ENCODE measurements at places on chromosomes 7 and 10.

GRCh38 chr7:141943846-141944245, 2.9 kb downstream of the CLEC5A start:
- no peak for DNase-seq

DNA sequence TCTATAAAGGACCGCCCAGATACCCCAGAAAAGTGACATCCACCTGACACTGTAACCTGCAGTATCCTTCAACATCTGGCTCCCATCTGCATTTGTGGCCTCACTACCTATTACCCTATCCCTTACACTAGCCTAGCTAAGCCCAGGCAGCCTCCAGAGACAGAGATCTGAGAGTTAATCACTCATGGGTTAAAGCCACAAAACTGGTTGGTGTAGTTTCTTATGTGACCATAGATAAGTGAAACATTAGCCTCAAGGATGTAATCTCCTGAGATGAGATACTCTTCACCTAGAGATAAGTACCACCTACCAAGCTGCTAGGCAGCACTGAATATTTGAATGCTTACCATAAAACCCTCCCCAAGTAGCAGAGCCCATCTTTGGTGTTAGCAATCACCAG, 35.4 kb downstream of the CTTNBP2 start:
- DNase-seq = no peak

GRCh38 chr10:79102498-79102874, 33.7 kb downstream of the ZMIZ1 start:
- DNase-seq = no peak

GRCh38 chr10:35236739-35237138, 99.6 kb upstream of the CCNY start:
- DNase-seq = no peak

GRCh38 chr7:85573346-85573745, 386.5 kb upstream of the SEMA3D start:
- DNase-seq = no peak

DNA sequence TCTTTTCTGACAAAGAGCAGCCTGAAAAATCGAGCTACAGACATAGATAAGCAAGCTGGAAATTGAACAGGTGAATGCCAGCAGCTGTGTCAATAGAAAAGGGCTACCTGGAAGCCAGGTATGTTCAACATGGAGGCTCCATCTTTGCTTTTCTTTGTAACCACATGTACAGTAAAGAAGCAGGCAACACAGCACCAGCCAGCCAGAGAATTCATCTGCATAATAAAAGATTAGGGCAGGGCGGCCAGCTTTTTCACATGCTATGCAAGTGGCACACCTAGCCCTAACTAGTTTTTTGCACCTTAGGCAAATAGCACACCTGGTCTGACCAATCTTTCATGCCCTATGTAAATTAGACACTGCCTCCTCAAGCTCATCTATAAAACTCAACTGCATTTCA, 25.7 kb downstream of the COG5 start:
- no peak for DNase-seq

- no peak for DNase-seq
Observed at GRCh38 chr7:23298141-23298881, 828 bp upstream of the MALSU1 start.

DNA sequence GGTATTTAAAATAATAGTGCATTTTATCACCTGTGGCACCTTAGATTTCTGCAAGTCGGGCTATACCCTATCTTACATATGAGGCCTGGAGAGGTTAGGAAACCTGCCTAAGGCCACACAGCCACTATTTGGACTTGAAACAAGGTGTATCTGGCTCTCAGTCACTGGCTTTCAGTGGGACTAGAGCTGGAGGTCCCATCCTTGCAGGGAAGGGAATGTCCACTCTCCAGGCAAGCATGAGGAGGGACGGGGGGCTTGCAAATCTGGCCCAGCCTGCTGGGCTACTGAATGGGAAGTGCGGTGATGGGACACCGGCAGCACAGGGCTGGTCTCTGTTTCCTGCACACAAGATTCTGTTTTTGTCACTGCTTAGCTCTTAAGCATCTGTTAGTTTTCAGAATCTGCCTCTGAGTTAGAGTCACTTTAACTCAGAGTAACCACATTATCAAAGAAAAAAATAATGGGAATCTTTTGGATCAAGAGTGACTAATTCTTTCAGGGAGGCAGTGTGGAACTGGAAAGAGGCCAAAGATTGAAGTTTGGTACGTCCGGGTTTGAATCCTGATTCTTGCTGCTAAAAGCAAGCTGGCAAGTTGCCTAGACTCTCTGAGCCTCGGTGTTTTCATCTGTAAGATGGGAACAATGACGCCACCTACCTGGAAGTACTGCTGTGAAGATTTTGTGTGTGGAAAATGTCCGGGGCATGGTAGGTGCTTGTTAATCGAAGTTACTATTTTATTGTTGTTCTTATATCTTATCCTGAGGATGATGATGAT, 33.8 kb upstream of the HABP2 start:
- no peak for DNase-seq

GRCh38 chr7:32574626-32575025, 79.3 kb downstream of the AVL9 start:
- DNase-seq = no peak

DNA sequence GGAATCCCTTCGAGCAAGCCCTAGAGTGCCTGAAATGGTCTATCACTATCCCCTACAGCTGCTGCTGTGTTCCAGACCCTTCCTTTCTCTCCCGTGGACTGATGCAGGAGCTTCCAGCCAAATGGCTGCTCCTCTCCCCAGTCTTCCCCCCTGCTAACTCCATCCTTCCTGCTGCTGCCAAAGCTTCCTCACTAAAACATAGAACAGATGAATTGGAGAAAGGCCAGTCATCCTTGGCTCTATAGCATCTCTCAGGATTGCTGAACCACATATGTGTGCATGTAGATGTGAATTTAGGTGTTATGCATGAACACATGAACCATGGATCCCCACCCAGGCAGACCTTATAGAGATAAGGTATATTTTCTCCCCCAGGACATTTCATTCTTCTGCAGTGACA, 60.7 kb downstream of the GPR26 start:
- no peak for DNase-seq

- no peak for DNase-seq
Observed at GRCh38 chr7:114217026-114217806, 197.4 kb upstream of the FOXP2 start.

- DNase-seq = no peak
Observed at GRCh38 chr10:90965720-90966119, 44.8 kb upstream of the ANKRD1 start.

DNA sequence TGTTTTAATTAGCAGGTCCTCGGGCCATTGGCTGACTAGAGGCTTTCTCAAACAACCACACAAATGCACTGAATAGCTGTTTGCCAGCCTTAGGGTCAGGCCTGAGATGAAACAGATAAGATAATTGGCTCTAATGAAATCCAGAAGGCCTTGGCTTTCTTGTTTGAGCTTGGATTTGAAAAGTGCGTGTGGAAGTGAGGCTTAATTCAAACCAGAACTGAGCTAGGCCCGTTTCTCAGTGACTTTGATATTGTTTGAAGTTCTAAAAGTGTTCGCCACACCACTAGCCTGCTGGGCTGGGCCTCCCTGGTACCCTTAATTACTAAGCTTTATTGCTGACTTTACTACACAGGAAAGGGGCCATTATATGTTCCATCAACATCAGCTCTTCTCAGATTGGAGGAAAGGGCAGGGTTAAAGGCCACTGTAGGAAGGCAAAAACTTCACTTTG, 270.6 kb downstream of the TWIST1 start:
- no peak for DNase-seq

- no peak for DNase-seq
Observed at GRCh38 chr7:149638566-149639320, 134.6 kb downstream of the ZNF467 start.

- no peak for DNase-seq
Observed at GRCh38 chr10:73478636-73479035, 17.2 kb downstream of the PPP3CB start.

DNA sequence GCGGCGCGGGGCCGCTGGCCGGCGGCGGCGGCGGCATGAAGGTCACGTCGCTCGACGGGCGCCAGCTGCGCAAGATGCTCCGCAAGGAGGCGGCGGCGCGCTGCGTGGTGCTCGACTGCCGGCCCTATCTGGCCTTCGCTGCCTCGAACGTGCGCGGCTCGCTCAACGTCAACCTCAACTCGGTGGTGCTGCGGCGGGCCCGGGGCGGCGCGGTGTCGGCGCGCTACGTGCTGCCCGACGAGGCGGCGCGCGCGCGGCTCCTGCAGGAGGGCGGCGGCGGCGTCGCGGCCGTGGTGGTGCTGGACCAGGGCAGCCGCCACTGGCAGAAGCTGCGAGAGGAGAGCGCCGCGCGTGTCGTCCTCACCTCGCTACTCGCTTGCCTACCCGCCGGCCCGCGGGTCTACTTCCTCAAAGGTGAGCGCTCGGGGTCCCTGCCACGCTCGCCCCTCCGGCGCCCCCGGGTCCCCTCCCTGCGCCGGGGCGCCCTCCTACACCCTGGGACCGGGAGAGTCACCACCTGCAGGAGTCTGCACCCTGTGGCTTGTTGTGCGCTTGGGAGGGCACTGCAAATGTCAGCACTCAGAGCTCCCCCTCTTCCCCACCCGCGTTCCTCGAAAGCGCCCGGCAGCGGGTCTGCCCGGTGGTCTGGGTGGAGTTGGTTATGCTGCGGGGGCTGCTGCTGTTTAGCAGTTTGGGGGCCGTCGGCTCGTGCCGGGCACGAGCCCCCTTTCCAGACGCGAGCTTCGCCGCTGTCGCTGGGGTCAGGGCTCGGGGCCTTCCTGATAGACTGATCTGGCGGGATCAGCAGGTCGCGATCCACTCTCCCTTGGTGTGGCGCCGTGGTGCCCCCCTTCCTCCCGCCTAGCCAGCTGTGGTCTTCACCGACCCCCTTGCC, 627 bp downstream of the DUSP5 start:
- DNase-seq = no peak

- no peak for DNase-seq
Observed at GRCh38 chr7:17807242-17807641, 133.1 kb downstream of the SNX13 start.

- DNase-seq = no peak
Observed at GRCh38 chr10:91200314-91201212, 19.9 kb upstream of the PCGF5 start.

Data from putamen (tissue), 1 donor.